Activated naive CD4-positive, alpha-beta T cell treated with anti-CD3 and anti-CD28 coated beads for 36 hours (primary cell): ENCODE measurements at places on chromosomes 1 and 21.

DNA sequence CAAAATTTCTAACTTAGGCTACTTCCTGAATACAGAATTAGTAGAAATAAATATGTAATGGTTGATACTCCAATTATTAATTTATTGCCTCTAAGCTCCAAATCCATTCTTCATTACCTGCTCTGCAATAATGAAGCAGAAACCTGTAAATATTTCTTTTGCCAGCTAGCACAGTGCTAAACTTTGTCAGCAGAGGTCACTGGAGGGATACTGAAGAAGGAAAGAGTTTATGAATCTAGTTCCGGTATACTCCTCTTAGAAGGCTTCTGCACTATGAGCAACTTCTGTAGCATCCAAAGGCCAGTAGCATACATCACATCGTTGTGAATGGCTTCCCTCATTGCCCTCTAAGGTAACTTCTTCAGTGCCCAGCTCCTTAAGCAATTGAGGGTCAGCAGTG is 81.0 kb upstream of the LHX8 start:
- no peaks in the 10 kb centered on the region for H3K4me1 ChIP-seq
- H3K27ac ChIP-seq, result no peak overlapping the region
- no peaks in the 10 kb centered on the region for H3K36me3 ChIP-seq
- H3K4me3 ChIP-seq, result no peak overlapping the region

- no peaks in the 10 kb centered on the region for H3K36me3 ChIP-seq
- no peak overlapping the region for H3K27ac ChIP-seq
- no peaks in the 10 kb centered on the region for H3K4me1 ChIP-seq
- no peak for DNase-seq
Observed at GRCh38 chr1:204154568-204155255, 2.9 kb upstream of the ETNK2 start.

DNA sequence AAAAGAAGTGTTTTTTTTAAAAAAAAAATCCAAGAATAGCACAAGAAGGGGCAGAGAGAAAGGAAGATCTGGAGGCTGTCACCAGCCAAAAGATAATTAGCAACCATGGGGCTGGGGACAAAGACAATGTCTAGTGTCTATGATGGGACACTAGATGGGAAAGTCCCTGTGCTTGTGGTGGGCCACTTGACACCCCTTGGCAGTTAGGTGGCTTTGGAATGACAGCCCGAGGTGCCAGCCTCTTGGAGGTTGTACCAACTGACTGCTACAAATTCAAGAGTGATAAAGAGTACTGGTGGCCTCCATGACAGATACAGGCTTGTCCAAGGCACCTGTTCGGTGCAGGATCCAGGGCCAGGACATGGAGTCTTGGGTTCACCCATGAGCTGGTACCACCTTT is 21.6 kb downstream of the ATP2B4 start:
- H3K36me3 ChIP-seq, result no peaks in the 10 kb centered on the region
- H3K27ac ChIP-seq, result no peak overlapping the region
- H3K4me1 ChIP-seq, result peaks cover 47% of the 10 kb centered on the region
- H3K4me3 ChIP-seq, result no peak overlapping the region
- no peaks in the 10 kb centered on the region for H3K27me3 ChIP-seq
- no peak for DNase-seq

GRCh38 chr1:8711151-8711550 is 106.3 kb downstream of the RERE start:
- peaks cover 3% of the 10 kb centered on the region for H3K36me3 ChIP-seq
- H3K4me3 ChIP-seq, result no peak overlapping the region
- DNase-seq, result no peak

- peaks cover 9% of the 10 kb centered on the region for H3K27me3 ChIP-seq
- H3K4me1 ChIP-seq, result no peaks in the 10 kb centered on the region
- H3K36me3 ChIP-seq, result no peaks in the 10 kb centered on the region
Observed at GRCh38 chr1:109341944-109342930, 35.4 kb upstream of the MYBPHL start.
